Hippocampal formation (tissue), 2 donors: ENCODE measurements at places on chromosomes 2 and 18.

DNA sequence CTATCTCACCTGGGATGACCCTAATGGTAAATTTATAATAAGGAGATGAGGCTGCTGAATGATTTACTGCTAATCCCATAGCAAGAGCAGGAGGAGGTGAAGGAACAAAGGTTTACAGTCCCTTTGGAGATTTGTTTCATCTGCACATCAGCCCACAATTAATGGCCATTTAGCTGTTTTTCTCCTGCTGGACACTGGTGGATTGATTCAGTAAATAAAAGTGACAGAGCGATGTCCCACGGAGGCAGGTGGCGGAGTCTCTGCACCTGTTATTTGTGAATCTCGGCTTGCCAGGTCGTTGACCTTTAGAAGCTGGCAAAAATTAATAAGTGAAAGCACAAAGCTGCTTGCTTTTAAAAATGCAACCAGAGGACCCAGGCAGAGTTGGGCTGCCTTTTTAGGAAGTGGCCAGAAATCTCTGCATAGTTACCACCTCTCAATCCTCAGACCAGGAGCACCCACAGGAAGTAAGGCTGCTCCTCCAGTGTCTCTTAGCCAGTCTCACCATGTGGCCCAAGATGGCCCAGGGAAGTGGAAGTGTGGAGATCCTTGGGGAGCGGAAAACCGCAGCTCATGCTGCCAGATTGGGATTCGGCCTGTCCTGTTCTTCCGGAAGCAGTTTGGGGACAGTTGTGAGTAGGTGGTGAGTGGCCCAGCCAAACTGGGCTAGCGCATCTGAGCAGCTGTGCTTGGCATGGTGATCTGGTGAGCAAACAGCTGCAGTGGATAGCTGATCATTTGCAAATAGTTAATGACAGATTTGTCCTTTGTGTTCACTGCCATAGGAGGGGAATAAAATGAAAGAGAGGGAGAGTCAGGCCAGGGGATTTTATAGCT, 1005.7 kb upstream of the PIK3C3 start:
- DNase-seq = no peak

- DNase-seq = no peak
Measured at GRCh38 chr18:42533009-42533575, 578.1 kb downstream of the PIK3C3 start.

DNA sequence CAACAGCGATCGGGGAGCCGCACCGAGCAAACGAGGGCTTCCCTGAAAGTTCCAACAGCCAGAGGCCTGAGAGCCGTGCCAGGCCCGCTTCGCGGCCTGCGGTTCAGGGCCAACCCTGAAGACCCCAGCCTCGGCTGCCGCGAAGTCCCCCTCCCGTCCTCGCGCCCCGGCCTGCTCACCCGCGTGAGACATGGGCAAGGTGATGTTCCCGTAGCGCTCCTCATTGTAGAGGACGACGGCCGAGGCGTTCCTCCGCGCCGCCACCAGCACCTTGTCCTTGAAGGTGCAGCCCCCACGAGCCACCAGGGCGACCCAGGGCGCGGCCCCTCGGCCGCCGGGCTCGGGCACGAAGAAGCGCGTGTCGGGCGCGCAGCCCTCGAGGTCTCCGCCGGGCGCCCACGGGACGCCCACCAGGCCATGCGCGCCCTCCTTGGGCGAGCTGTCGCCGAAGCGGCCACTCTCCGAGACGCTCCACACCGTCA, 510 bp downstream of the RNF149 start:
- no peak for DNase-seq

GRCh38 chr2:207683438-207683837, 28.0 kb upstream of the CCNYL1 start:
- no peak for DNase-seq
